ENCODE measurements at places on chromosomes 2 and 18.

GRCh38 chr2:166653185-166653813 is 159.2 kb upstream of the SCN7A start:
- DNase-seq = no peak

DNA sequence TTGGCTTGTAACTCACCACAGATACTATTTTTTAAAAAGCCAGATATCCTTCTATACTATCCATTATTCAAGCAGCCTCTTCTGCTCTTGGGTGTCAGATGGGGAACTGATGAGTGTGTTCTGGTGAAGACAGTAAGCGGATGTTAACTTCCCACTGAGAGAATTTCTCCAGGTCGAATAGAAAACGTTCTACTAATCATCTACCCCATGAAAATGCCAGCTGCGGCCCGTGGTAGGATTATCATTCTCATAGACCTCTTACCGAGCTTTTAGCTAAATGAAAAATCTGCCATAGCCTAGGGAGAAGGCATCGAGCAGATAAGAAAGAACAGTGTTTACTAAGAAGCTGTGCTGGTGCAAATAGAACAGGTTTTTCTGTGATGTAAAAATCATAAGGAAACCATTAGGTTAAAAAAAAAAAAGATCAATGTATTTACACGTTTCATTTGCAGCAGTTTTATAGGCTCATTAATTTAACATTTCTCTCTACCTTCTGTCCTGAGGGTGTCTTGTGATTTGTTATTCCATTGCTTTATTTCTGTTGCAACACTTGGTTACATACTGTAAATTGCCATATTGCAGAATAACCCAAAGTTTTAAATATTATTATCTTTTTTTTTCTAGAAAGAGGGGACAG is 1521.5 kb upstream of the ZEB2 start:
- DNase-seq = no peak

GRCh38 chr2:140791802-140792201 is 1339.0 kb downstream of the LRP1B start:
- DNase-seq = no peak

GRCh38 chr18:11581286-11581685 is 28.1 kb upstream of the SLC35G4 start:
- DNase-seq = no peak

- DNase-seq = no peak
Measured at GRCh38 chr2:179240481-179241451, 23.9 kb downstream of the SESTD1 start.

GRCh38 chr2:212158081-212158480 is 380.5 kb downstream of the ERBB4 start:
- DNase-seq = no peak

GRCh38 chr2:118464546-118465265 is 376.4 kb downstream of the INSIG2 start:
- DNase-seq = no peak

DNA sequence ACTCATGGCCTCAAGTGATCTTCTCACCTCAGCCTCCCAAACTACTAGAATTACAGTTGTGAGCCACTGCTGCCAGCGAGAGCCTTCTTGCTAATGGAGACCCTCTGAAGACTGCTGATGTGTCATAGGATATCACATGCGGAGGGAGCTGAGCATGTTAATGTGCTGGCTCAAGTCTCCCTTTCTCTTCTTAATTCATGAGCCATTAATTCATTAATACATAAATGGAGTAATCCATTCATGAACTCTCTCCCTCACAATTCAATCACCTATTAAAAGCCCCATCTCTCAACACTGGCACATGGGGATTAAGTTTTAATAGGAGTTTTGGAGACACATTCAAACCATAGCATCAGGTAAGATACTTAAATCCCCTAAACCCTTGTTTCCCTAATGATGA is 54.8 kb downstream of the SYT4 start:
- DNase-seq = no peak

GRCh38 chr18:41326311-41326710 is 628.7 kb upstream of the PIK3C3 start:
- no peak for DNase-seq

GRCh38 chr2:160670618-160671017 is 177.0 kb upstream of the RBMS1 start:
- DNase-seq = no peak

DNA sequence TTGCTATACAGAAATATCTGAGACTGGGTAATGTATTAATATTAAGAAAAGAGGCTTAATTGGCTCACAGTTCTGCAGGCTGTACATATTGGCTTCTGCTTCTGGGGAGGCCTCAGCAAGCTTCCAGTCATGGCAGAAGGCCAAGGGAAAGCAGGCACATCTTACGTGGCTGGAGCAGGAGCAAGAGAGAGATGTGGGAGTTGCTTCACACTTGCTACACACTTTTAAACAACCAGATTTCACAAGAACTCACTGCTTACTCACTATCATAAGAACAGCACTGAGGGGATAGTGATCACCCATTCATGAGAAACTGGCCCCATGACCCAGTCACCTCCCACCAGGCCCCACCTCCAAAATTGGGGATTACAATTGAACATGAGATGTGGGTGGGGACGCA is 50.6 kb downstream of the MAPRE2 start:
- no peak for DNase-seq

DNA sequence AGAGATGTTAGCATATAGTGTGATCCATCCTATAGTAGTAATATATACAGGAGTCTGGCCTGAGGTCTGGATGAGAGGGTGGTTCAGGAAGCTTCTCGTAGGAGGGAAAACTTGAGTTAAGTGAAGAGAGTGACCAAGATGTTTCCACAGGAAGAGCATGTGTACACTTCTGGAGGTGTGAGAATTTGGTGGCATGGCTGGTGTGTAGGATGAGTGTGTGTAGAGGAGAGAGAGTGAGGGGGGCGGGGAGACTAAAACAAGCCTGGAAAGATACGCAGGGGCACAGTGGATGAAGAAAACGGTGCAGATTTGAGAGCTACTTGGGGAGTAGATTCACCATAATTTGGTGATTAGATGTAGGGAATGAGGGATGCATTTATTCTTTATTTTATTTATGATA is 43.5 kb upstream of the CTLA4 start:
- DNase-seq = no peak

DNA sequence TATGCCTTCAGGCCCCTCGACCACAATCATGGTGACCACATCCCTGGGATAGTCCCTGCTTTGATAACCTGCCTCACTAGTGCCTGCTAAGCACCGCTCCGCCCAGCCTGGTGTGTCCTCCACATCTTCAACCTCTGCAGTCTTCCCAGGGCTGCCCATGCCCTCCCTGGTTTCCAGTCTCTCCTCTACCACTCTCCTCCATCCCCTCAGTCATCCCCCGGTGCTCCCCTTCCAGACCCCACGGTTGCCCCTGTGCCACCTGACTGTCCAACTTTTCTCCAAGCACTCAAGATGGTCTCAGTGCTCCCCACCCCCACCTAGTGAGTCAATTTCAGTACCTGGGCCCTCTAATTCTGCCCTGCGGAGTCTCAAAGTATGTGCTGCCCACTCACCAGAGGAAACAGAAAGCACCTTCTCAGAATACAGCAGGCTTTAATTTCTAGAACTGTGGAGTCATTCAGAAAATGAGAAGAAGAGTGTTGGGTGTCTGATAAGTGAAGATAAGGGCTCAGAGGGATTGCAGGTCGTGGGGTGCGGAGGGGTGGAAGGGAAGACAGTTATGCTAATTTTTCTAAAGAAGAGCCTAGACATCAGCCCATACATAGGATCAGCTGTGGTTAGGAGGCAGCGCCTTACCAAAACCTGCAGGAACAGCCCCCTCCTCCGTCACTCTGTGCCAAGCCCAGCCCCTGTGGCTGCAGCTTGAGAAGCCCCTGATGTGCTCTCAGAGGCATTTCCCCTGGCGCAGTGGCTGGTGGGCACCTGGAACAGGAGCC is 53.6 kb upstream of the CAB39 start:
- DNase-seq = peak; percentile 80

DNA sequence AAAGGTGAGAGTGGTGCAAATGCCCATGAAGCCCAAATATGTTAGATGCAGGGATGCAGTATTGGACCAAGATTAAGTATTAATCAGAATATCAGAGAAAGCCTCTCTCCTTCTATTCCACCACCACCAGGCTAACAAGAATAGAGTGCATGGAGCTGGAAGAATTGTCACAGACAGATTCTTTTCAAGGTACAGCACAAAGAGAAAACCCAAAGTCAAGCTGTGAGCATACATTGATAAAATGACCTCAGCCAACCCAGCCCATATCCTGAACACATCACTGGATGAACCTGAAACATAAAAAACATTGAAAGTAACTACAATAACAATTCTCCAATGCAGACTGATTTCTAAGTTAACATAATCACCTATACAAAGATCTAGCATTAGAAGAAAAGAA is 445.7 kb upstream of the NETO1 start:
- no peak for DNase-seq

GRCh38 chr2:56376699-56377665 is 193.2 kb downstream of the CCDC85A start:
- DNase-seq = no peak

- DNase-seq = no peak
Measured at GRCh38 chr18:76139844-76140243, 355.2 kb downstream of the ZNF516 start.

DNA sequence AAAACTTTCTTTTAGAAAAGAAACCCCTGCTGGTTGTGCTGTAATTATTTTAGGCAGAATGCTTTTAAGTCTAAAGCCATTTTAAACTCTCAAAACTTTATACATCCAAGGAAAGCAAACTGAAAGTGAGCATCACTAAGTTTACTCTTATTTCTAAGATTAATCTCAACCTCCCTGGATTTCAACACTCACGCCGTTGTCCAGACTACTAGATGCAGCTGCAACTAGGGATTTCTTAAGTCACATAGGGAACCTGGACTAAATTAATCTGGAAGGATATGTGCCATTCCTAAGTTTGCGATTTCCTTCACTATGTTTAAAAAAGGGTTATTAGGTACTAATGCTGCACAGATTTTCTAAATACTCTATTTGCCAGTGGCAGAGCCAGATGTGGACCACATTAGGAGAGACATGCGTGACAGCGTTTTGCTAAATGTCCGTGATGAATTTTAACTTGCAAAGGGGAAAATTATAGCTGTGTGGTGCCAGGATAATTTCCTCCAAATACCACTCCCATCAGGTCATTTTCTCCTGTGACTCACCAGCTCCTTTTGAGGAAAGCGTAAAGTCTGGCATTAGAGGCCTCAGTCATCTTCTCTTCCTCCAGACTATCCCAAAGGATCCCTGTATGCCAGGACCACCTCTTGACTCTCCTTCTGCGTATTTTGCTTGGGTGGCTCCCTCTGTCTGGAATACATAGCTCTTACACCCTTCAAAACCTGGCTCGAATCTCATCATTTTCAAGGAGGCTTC is 143.7 kb downstream of the ATL2 start:
- DNase-seq = no peak

- DNase-seq = peak; percentile 33
Measured at GRCh38 chr2:203533676-203534591, 1.2 kb downstream of the RAPH1 start.

DNA sequence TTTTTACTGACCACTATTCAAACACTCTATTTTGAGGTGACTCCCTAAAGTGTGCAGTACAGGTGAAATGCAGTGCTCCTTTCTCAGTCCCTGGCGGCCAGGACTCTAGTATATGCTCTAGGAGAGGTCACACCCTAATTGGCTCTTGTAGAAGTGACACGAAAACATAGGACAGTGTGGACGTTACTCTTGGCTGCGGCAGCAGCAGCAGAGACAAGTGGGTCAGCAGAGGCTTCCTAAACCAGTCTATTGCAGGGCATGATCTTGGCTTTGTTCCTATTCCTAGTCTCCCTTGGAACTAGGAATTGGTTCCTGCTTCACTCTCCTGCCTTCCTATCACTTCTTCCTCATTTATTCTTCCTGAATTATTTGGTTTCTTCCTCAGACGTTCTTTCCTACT is 10.1 kb upstream of the ONECUT2 start:
- DNase-seq = no peak

DNA sequence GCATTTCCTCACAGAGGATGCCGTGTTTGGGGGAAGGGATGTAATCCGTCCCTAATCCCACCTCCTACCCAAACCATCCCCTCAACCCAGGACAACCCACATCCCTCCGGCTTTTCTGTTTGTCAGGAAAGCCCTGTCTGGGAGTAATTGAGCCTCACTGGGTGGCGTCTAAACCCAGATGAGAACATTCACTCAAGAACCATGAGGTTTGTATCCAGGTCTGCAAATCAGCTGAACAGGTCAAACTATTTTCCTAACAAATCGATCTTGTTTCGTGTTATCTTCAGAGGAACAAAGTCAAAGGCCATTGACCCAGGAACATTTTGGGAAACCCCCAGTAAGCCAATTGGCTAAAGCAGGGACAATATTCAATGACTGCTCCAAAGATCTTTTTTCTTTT is 25.7 kb downstream of the CYP27C1 start:
- DNase-seq = no peak

- no peak for DNase-seq
Measured at GRCh38 chr18:32735781-32736180, 37.0 kb downstream of the KLHL14 start.

GRCh38 chr2:31078011-31078410 is 60.2 kb downstream of the GALNT14 start:
- DNase-seq = no peak

- no peak for DNase-seq
Measured at GRCh38 chr2:220278022-220278421, 650.6 kb downstream of the SLC4A3 start.

- no peak for DNase-seq
Measured at GRCh38 chr2:9918275-9918674, 33.2 kb upstream of the GRHL1 start.

- no peak for DNase-seq
Measured at GRCh38 chr2:221095356-221095755, 476.7 kb downstream of the EPHA4 start.

- DNase-seq = no peak
Measured at GRCh38 chr2:64888591-64889309, 100.4 kb upstream of the SLC1A4 start.

- no peak for DNase-seq
Measured at GRCh38 chr18:4236940-4237663, 218.0 kb downstream of the DLGAP1 start.

DNA sequence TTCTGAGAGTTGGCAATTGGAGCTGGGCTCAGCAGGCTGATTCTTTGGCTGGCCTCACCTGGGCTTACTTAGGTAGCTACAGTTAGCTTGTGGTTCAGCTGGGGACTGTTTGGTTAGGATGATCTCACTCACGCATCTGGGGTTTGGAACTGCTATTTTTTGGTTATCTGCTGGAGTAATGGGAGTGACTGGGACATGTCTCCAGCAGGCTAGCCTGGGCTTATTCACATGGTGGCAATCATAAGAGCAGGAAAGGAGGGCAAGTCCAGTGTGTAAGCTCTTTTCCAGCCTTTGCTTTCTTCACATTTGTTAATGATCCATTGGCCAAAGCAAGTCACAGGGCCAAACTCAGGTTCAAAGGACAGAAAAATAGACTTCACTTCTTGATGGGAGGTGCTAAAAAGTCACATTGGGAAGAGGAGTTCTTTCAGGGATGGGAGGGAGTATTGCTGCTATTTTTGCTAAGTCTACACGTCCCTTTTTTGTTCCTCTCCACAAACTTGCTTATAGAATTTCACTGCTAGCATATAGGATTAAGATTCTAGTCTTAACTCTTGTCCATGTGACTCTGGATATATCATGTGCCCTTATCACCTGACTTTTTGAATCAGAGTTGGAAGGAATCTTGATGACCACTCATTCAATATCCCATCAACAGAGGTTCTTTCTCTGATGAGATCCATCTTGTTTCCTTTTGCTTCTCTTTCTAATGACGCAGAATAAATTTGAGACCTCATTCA is 174.0 kb downstream of the ZFP36L2 start:
- no peak for DNase-seq
